Mesenchymal stem cell (in vitro differentiated cells and primary cell): ENCODE measurements at places on chromosomes 4 and X.

- no peaks in the 10 kb centered on the region for H3K4me1 ChIP-seq
- H3K4me3 ChIP-seq, result peak overlapping the region; percentile 52
- peak; percentile 76 for DNase-seq
- H3K36me3 ChIP-seq, result no peaks in the 10 kb centered on the region
- peak overlapping the region; percentile 71 for H3K27ac ChIP-seq
These were observed 1420.5 kb downstream of the PCDH7 start for GRCh38 chr4:32140636-32141035.

GRCh38 chr4:83138946-83139345, 24.4 kb upstream of the PLAC8 start:
- H3K4me3 ChIP-seq, result no peak overlapping the region
- peaks cover 3% of the 10 kb centered on the region for H3K36me3 ChIP-seq

DNA sequence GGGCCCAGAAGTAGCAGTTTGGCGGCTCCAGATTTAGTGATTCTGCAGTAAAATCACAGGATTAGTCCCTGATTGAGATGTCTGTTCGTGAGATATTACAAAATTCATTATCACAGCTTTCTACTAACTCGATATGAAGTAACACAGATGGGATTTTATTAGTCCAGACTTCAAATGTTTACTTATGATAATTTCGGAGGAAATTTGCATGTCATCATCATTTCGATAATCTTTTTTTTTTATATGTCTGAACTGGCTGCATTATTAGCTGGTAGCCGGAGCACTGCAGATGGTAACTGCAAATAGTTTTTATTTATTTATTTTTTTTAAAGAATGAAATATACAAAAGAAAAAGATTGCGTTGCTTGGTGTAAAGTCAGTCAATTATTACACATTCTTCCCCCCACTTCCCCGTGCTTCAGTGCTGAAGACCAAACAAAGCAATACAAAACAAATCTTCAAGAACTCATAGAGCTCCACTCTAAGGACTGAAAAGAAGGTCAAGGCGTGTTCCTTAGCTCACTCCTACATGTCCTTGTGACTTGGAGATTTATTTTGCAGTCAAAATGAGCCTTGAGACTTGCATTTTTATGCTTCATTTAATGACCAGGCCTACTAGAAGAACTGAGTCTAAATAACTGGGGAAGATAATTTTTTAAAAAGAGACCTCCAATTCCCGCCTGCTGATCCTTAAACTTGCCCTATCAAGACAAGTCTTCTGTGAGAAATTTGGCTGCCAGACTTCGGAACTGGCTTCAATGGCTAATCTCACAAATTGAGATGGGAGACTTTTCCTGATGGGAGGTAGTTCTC, 11.7 kb upstream of the PITX2 start:
- peaks cover 44% of the 10 kb centered on the region for H3K4me1 ChIP-seq
- no peaks in the 10 kb centered on the region for H3K36me3 ChIP-seq
- H3K27ac ChIP-seq, result no peak overlapping the region

- no peak overlapping the region for H3K4me3 ChIP-seq
- no peak overlapping the region for H3K27ac ChIP-seq
- no peak for DNase-seq
- no peaks in the 10 kb centered on the region for H3K4me1 ChIP-seq
- no peaks in the 10 kb centered on the region for H3K36me3 ChIP-seq
These were observed 181.1 kb upstream of the HS3ST1 start for GRCh38 chr4:11609751-11610150.

GRCh38 chr4:19026281-19026680, 1004.7 kb upstream of the LCORL start:
- H3K4me3 ChIP-seq, result no peak overlapping the region
- DNase-seq, result no peak
- H3K4me1 ChIP-seq, result no peaks in the 10 kb centered on the region
- no peaks in the 10 kb centered on the region for H3K36me3 ChIP-seq

DNA sequence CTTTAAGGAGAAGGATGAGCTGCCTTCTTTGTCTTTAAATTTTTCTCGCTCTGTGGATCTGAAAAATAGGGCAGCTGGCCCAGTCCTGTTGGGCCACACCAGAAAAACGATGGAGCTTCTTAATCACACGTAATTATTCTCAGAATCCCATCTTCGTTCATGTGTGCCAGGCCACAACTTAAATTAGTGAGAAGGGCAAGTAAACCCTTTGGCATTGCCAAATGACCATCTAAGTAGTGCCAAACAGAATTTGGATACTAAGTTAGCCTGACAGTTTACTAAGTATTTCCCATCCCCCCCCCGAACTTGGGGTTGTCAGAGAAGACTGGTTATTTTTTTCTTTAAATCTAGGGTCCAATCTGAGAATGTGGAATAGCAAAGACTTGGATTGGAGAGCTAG, 62.0 kb downstream of the CASP3 start:
- DNase-seq, result no peak
- no peak overlapping the region for H3K27ac ChIP-seq
- H3K36me3 ChIP-seq, result no peaks in the 10 kb centered on the region
- H3K4me3 ChIP-seq, result no peak overlapping the region

GRCh38 chr4:42399393-42399792, 2.1 kb downstream of the SHISA3 start:
- no peak overlapping the region for H3K4me3 ChIP-seq
- no peak for DNase-seq
- H3K27me3 ChIP-seq, result peaks cover 65% of the 10 kb centered on the region
- H3K4me1 ChIP-seq, result peaks cover 8% of the 10 kb centered on the region
- no peaks in the 10 kb centered on the region for H3K36me3 ChIP-seq

- H3K36me3 ChIP-seq, result no peaks in the 10 kb centered on the region
- H3K4me1 ChIP-seq, result no peaks in the 10 kb centered on the region
- H3K4me3 ChIP-seq, result no peak overlapping the region
- no peak overlapping the region for H3K27ac ChIP-seq
These were observed 153.0 kb upstream of the RPS6KA6 start for GRCh38 chrX:84340968-84341367.

DNA sequence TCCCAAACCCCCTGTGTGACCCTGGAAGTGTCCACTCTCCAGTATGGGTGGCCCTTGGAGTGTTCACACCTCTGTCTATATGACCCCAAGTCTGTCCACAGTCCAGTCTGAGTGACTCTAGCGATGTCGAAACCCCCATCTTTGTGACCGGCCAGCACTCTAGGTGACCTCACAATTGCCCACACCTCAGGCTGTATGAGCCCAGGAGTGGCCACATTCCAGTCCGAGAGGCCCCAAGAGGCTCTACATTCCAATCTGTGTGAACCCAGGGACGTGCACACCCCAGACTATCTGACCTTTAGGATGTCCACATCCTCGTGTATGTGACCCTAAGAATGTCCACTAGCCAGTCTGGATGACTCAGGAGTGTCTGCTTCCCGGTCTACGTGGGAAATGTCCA, 7.3 kb upstream of the GLOD5 start:
- DNase-seq, result no peak
- no peak overlapping the region for H3K4me3 ChIP-seq
- H3K27me3 ChIP-seq, result no peaks in the 10 kb centered on the region
- no peaks in the 10 kb centered on the region for H3K36me3 ChIP-seq
- H3K4me1 ChIP-seq, result no peaks in the 10 kb centered on the region

GRCh38 chr4:62455871-62456270, 1255.7 kb downstream of the ADGRL3 start:
- no peak overlapping the region for H3K4me3 ChIP-seq
- H3K4me1 ChIP-seq, result no peaks in the 10 kb centered on the region
- no peak overlapping the region for H3K27ac ChIP-seq

DNA sequence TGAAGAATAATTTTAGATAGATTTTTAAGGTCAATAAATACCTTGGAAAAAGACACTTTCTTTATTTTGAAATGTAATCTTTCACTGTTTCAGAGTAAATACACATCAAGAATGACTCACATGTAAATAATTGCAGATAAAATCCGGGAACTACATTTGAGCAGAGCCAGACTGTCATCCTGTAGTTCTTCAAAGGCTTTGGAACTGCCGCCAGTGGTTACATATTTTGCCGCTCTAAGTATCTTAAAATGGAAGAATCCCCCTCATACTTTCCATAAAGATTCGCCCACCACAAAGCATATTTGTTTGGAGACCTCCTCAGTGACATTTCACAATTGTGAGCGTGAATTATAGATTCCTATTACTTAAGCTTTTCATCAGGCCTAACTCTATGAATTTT, 607.8 kb upstream of the ZFP42 start:
- no peak overlapping the region for H3K4me3 ChIP-seq
- H3K4me1 ChIP-seq, result no peaks in the 10 kb centered on the region
- H3K36me3 ChIP-seq, result no peaks in the 10 kb centered on the region
- no peaks in the 10 kb centered on the region for H3K27me3 ChIP-seq
- no peak overlapping the region for H3K27ac ChIP-seq
- DNase-seq, result peak; percentile 83

DNA sequence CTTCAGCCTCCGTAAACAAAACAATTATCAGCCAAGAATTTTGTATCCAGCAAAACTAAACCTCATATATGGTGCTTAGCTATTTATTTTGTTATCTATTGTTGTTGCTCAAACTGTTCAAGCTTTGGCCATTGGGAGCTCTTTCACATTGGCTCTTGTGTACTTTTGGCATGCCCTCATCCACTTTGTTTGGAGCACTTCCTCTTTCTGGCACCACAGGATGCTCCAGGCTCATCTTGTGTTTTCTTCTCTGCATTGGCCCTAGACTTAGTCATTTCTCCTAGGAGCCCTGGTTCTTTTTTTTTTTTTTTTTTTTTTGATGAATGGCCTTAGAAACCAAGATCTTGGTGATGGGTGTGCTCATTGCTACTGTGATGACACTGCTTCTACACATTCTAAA, 74.5 kb downstream of the DIPK2B start:
- peak overlapping the region; percentile 6 for H3K4me3 ChIP-seq
- H3K4me1 ChIP-seq, result no peaks in the 10 kb centered on the region
- H3K27ac ChIP-seq, result no peak overlapping the region
- no peaks in the 10 kb centered on the region for H3K27me3 ChIP-seq
- no peaks in the 10 kb centered on the region for H3K36me3 ChIP-seq
- DNase-seq, result no peak

GRCh38 chr4:24753519-24753918, 41.9 kb upstream of the SOD3 start:
- no peaks in the 10 kb centered on the region for H3K27me3 ChIP-seq
- no peak overlapping the region for H3K4me3 ChIP-seq
- H3K36me3 ChIP-seq, result no peaks in the 10 kb centered on the region

- H3K27me3 ChIP-seq, result no peaks in the 10 kb centered on the region
- no peaks in the 10 kb centered on the region for H3K36me3 ChIP-seq
These were observed 139.9 kb upstream of the ETNPPL start for GRCh38 chr4:108902769-108903168.

DNA sequence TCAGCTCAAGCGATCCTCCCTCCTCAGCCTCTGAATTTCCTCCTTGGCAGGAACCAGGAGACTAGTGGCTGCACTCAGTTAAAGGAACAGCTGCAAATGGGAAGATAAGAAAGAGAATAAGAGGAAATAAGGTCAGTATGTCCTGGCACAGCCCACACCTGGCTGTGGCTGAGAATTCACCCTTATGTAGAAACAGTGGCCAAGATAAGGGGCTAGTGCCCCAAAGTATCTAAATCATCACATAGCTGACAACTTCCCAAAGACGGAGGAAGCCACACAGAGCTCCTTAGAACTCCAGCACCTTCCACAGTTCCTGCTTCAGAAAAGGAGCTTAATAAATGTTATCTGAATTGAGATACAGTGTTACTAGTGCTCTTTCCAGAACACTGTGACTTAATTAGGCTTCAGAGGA, 2.3 kb upstream of the CHIC2 start:
- peaks cover 6% of the 10 kb centered on the region for H3K4me1 ChIP-seq
- no peaks in the 10 kb centered on the region for H3K27me3 ChIP-seq
- no peak for DNase-seq
- H3K36me3 ChIP-seq, result peaks cover 7% of the 10 kb centered on the region
- no peak overlapping the region for H3K4me3 ChIP-seq

DNA sequence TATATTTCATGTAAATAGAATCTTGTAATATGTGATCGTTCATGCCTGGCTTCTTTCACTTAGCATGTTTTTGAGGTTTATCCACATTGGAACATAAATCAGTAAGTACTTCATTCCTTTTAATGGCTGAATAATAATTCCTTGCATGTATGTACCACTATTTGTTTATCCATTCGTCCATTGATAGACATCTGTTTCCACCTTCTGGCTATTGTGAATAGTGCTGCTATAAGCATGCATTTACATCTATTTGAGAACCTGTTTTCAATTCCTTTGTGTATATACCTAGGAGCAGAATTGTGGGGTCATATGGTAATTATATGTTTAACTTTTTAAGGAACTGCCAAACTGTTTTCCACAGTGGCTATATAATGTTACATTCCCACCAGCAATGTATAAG, 356.7 kb upstream of the DIPK2B start:
- no peaks in the 10 kb centered on the region for H3K36me3 ChIP-seq
- peaks cover 10% of the 10 kb centered on the region for H3K27me3 ChIP-seq
- no peak overlapping the region for H3K4me3 ChIP-seq
- no peaks in the 10 kb centered on the region for H3K4me1 ChIP-seq
- peak; percentile 0 for DNase-seq
- H3K27ac ChIP-seq, result no peak overlapping the region

GRCh38 chr4:162791226-162791625, 375.5 kb downstream of the NAF1 start:
- no peaks in the 10 kb centered on the region for H3K27me3 ChIP-seq
- H3K4me1 ChIP-seq, result no peaks in the 10 kb centered on the region
- H3K4me3 ChIP-seq, result no peak overlapping the region

DNA sequence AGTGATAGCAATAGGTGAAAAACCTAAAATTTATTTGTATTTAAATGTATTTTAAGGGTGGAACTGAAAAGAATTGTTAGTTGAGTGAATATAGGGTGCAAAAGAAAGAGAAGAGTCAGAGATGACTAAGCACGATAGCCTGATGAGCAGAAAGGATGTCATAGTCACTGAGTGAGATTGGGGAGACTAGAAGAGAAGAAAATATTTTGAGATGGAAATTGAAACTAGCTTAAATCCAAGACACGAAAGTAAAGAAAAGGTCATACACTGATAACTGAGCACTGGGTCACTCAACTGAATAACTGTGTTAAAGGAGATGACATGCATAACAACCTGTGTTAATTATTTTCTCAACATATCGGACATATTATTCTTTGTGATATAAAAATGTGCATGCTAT, 55.5 kb downstream of the SPANXN4 start:
- no peak overlapping the region for H3K4me3 ChIP-seq
- H3K27ac ChIP-seq, result no peak overlapping the region
- H3K36me3 ChIP-seq, result no peaks in the 10 kb centered on the region
- no peaks in the 10 kb centered on the region for H3K4me1 ChIP-seq
- no peak for DNase-seq

- H3K27me3 ChIP-seq, result no peaks in the 10 kb centered on the region
- H3K27ac ChIP-seq, result no peak overlapping the region
- H3K36me3 ChIP-seq, result no peaks in the 10 kb centered on the region
- DNase-seq, result no peak
- no peak overlapping the region for H3K4me3 ChIP-seq
- H3K4me1 ChIP-seq, result no peaks in the 10 kb centered on the region
These were observed 155.5 kb downstream of the RAB28 start for GRCh38 chr4:13328591-13328990.

DNA sequence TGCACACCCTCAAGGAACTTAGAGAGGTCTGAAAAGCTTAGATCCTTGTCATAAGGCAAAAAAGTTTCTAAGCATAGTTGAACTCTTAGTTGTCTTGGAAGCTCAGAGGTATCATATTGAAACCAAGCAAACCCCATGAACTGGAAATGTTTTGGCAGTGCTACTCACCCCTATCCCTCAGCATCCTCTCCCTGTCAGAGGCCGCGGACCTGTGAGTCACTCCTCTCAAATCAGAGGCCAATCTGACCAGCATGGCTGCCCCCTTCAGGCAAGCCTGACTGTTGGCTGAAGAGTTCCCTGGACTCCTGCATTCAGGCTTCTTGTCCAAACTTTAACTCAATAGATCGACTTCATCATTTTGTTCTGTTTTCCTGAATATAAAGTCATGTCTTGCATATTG, 69.4 kb downstream of the KCNIP4 start:
- H3K27me3 ChIP-seq, result no peaks in the 10 kb centered on the region
- H3K27ac ChIP-seq, result no peak overlapping the region
- peaks cover 2% of the 10 kb centered on the region for H3K4me1 ChIP-seq
- no peak overlapping the region for H3K4me3 ChIP-seq
